SJSA1 (cell line): ENCODE measurements at places on chromosomes 12 and 14. TPM values are rescaled to one million over a fixed set of nuclear protein-coding genes. Genes with fewer than 3 reads are reported as not detected.

DNA sequence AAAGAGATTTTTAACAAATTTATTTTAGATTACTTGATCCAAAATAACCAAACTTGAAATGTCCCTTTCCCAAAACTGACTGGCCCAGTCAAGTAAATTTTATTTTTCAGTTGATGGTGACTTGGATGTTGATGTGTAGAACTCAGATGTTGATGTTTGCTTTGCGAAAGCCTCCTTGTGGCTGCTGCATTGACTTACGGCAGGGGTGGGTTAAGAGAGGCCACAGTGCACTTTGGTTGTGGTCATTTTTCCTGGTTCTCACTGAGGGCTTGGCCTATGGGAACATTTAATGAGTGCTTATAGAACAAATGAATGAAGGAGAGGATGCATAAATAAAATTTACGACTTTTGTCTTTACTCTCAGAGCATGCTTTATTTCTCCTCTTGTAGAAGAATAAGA lies 52.6 kb downstream of the SLCO1B3 start:
- no peak for DNase-seq

C12orf50 gene
- not detected in 2 replicates for total RNA-seq

DNA sequence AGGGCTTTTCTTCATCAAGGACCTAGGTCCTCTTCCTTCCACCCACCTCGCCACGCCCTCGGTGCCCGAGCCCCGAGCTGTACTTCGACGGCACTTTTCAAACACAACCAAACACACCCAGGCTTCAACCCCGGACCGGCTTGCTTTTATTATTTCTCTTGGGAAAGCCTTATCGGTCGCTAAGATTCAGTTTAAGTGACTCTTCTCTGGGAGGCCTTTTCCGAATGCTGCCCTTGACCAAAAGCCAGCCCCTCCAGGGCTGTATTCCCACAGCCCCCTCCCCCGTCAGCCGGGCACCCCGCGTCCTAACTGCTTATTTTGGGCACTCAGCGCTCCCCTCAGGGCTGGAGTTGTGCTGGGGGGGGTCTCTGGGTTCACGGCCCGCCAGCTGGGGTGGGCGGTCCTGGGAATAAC lies 644 bp upstream of the PPP4R4 start:
- DNase-seq, result peak; percentile 20

DNA sequence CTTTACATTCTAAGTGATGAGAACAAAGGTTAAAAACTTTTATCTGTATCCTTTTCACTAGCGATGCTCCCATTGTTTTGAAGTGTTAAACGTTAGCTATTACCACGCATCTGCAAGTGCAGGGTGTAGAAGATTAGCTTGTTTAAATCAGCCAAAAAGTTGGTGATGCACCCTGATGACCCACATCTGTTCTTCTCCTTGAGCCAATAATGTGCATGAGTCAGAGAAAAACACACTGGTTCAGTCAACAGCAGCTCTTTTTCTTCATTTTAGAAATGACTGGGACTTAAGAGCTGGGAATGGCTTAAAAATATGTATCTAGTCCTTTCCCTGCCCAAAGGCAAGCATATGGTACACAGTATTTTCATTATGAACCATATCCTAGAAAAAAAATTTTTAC lies 323.5 kb upstream of the PDE3A start:
- no peak for DNase-seq

GRCh38 chr14:57526942-57527341 lies 33.3 kb upstream of the CCDC198 start:
- DNase-seq, result no peak

GALNT16 gene
- total RNA-seq, result 0.03 TPM in 1 of 2 replicates, not detected in the other

DNA sequence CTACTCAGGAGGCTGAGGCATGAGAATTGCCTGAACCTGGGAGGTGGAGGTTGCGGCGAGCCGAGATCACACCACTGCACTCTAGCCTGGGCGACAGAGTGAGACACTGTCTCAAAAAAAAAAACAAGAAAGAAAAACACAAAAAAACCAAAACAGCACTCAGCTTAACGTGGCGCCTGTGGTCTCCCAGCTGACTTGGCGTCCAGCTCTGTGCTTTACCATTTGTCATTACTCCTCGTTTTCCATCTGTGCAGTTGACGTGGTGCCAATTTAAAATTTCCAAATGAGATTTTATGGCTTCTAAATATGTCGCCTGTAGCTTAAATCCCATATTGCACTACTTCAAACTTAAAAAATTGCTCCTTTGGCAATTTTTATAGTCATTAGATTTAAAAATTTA lies 2.0 kb downstream of the MGP start:
- no peak for DNase-seq
